ENCODE measurements at places on chromosomes 12 and 14.

DNA sequence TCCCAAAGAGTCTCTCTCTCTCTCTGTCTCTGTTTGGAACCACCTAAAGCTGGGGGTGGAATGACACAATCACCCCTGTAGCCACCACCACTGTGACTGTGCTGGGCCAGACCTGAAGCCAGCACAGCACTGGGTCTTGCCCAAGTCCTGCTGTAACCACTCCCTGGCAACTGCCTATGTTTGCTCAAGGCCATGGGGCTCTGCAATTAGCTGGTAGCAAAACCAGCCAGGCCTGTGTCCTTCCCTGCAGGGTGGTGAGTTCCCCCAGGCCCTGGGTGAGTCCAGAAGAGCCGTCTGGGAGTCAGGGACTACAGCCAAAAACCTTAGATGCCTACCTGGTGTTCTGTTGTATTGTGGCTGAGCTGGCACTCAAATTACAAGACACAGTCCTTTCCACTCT, 50.8 kb downstream of the DGLUCY start:
- DNase-seq = no peak

GRCh38 chr12:127450826-127451225, 816.1 kb upstream of the TMEM132C start:
- no peak for DNase-seq

DNA sequence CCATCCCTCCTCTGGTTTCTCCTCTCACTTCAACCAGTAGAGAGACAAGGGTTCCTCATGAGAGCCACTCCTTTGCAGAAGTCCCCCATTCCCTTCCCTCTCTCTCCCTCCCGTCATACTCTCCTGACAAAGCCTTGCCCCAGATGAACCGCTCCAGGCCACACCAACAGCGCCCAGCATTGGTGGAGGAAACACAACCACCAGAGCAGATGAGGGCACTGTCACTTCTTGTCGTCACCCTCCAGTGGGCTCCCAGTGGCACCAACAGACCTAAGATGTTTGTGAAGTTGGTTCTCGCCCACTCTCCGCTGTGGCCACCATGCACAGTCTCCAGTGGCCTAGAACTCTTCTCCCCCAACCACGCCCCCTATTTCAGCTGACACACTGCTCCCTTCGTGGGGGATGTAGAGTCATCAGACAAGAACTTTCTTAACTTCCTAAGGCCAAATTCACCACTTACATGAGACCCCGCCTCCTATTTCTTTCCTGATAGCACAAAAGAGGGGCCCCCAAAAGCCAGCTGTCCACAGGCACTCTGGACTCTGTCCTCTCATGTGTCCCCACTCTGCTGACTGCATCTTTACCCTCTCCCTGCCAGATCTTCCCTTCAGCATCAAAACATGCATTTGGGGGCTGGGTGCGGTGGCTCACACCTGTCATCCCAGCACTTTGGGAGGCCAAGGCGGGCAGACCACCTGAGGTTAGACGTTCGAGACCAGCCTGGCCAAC, 29.2 kb upstream of the PLEKHG6 start:
- DNase-seq = no peak

- no peak for DNase-seq
Observed at GRCh38 chr12:4242595-4242994, 31.0 kb upstream of the CCND2 start.

DNA sequence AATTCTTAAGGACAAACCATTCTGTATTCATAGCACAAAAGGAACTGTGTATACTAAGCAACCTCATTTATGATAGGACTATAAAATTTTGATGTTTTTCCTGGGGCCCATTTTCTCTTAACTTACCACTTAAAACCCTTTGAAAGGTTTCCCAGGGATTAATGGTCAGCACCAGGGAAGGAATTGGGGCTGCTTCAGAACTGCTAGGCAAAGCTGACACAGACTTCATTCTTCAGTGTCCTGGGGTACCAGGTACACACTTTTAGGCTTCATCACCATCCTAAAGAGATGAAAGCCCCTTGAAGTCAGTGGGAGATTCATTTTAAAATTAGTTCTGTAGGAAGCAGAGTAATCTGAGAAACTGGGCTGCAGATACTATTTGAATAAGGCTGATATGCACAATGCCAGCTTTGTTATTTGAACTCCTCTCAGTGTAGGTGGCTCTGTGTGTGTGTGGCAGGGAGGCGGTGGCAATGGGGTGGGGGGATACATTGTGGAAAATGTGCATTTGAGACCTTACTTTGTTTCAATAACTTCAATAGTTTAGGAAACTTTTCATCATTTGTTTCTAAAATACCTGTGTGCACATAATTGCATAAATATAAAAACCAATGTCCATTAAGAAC, 329.3 kb upstream of the DCN start:
- DNase-seq = no peak

GRCh38 chr12:3680919-3681594, 71.9 kb downstream of the CRACR2A start:
- no peak for DNase-seq

- DNase-seq = no peak
Observed at GRCh38 chr12:24750263-24750662, 198.6 kb downstream of the BCAT1 start.

- DNase-seq = no peak
Observed at GRCh38 chr12:122895320-122895703, 612 bp downstream of the VPS37B start.

DNA sequence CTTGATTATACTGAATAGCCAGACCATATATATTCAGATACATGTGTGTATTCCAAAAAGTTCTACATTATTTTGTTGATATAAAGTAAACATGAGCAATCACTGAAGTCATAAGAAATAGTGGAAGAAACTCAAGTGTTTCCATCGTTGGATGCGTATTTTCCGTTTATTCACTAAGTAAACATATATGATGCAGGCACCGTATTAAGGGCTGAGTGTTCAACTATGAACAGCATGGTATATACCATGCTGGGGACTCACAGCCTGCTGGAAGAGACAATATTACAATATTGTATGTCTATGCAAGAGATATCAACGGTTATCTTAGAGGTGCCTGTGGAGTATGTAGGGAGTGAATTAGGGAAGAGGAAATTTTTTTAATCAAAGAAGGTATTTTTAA, 1.2 kb downstream of the PYROXD1 start:
- DNase-seq = no peak

DNA sequence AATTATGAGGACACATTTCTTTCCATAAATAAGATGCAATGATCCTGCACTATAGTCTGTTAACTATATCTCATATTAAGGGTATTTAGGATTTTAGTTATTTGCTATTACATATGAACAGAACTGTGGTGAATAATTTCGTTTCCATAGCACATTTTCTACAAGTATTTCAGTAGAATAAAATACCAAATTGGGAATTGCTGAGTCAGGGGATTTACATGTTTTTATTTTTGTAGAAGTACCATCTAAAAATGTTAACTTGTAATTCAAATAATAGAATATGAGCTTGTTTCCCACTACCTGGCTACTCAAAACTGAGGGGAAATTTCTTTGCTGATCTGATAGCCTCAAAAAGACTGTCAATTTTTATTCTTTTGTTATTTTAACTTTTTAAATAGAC, 124.1 kb downstream of the SCAF11 start:
- DNase-seq = no peak

- DNase-seq = no peak
Observed at GRCh38 chr14:66459603-66460002, 26.6 kb upstream of the CCDC196 start.

- DNase-seq = no peak
Observed at GRCh38 chr14:75646762-75647161, 13.9 kb downstream of the ERG28 start.

- DNase-seq = no peak
Observed at GRCh38 chr12:120895532-120895931, 8.6 kb downstream of the SPPL3 start.

DNA sequence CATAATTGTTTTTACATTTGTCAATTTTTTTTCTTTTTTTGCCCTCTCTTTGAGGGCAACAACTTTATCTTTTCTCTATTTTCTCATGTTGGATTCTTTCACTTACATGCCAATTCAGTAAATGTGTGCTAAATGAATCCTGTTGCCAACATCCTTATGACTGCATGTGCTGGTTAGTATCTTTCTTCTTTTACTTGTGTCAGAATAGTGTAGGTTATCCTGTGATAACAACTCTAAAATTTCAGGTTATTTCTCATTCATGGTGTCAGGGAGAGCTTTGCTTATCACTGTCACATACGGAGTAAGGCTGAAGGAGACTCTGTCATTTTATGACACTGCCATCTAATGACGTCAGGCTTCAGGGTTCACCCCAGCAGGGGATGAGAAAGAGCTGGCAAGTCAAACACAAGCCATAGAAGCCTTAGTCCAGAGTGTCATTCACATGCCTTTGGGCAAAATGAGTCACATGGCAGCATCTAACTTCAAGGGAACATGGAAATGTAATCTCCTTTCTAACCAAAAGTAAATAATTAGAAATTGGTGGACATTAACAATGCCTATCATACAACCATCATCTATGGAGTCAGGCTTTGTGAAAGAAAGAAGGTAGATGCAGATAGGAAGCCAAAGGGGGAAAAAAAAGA, 242.5 kb upstream of the ATP2B1 start:
- DNase-seq = peak; percentile 38

DNA sequence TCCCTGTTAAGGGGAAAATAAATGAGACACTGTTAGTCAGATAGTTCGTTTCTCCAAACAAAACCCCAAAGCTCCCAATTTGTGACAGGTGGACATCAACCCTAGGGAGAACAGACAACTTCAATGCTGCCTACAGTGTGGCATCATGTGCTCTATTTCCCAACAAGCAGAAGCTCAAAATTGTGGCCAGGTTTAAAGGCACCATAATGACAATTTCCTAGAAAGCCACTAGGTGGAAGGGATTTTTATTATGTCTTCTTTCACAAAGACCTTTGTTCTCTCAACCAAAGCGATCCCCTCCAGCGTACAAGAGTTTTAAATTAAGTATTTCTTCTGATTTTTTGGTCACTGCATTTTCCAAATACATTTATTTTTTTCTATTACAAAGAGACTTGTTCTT, 88.0 kb upstream of the MBIP start:
- DNase-seq = peak; percentile 13

- no peak for DNase-seq
Observed at GRCh38 chr12:7498809-7499208, 4.8 kb downstream of the CD163 start.

DNA sequence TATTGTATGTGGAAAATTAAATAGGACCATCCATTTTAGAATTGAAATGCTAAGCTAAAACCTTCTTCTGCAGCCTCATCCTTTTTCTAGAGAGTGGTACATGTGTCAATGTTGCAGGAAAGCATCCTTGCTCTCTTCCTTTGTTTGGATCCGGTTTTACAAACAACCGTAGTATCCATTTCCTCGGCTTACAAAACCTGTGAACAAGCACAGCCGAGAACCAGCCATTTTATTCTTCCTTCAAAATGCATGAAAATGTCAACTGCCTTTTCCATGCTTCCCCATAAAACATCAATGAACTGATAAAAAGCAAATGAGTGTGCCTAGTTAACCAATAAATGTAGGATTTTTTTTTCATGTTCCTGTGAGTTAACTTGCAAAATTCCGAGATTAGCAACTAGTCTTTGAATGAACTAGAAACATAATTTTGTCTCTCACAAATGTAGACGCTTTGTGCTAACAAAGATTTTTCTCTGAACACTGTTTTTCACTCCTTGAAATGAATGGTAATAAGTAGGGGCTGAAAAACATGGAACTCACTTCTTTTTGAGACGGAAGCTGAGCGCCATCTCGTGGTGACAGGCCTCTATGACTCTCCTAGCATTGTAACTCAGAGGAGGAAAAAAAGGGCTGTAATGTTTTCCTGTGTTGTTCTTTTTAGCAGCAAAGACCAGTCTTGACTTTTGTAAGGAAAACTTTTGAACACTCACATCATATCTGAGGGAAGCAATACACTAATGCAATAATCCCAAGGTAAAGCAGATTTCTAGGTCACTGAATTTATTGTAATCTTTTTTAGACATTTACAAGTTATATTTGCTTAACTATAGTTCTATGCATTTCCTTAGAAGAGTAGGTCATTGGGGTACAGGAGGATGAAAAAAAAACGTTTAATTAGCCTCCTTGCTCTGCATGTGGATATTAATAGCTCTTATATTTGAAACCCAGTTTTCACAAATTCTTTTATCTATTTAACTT, 157.4 kb upstream of the FOXG1 start:
- DNase-seq = peak; percentile 43

DNA sequence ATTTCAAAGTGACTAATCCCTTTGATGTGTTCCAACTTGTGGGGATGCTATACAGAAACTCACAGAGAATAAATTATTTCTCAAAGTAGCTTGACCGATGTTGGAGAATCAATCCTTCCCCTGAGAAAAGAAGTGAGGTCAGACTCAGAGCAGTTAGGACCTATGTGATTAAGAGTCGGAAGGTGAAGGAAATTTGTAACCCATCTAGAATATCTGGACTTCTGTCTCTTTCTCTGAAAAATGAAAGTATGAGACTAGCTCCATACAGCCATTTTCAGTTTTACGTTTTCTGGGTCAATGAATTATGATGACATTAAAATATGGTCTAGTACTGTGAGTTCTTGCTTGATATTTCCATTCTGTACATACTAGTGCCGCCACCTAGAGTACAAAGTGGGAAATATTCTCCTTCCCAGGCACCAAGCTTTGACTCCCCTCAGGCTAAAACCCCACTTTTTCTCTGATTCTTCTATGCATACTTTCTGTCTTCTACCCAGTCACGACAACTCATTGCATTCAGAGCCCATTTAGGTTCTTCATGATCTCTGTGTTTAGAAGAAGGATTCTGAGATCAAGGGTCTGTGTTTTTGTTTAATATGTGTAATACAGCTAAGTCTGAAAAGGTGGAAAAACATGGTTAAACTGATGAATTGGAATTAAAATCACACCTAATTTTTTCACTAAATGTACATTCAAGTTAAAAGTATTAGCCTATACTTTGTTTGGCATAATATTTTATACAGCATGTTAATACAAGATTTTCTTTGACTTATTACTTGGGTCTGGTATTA, 6.9 kb upstream of the NTS start:
- DNase-seq = peak; percentile 48

DNA sequence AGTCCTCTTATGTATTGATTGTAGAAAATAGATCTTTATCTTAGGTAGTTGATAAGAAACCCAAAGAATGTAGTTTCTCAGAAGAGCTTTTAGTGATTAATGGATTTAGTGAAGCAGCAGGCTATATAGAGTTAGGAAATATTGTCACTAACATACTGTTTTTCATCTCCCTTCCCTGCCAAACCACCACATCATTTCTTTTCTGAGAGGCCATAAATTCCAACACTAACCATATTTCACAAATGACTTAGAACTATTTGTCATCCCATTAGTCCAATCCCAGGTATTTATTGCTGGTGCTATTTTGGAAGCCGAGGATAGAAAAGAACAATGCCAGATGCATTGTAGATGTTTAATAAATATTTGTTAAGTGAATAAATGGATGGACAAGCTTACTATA, 185.7 kb downstream of the KICS2 start:
- no peak for DNase-seq

- peak; percentile 62 for DNase-seq
Observed at GRCh38 chr12:57173089-57173488, 25.7 kb upstream of the LRP1-AS start.

GRCh38 chr14:61130512-61131260, 149.6 kb downstream of the SLC38A6 start:
- DNase-seq = no peak

GRCh38 chr14:89267656-89268055, 149.4 kb downstream of the FOXN3 start:
- no peak for DNase-seq
